Stimulated activated naive CD8-positive, alpha-beta T cell treated with anti-CD3 and anti-CD28 coated beads, Interleukin-15, amount 100 ng/mL, for 72 hours (primary cell): ENCODE measurements at places on chromosomes 12 and 14.

GRCh38 chr14:96598332-96598928, 96.2 kb downstream of the PAPOLA start:
- no peak for DNase-seq

DNA sequence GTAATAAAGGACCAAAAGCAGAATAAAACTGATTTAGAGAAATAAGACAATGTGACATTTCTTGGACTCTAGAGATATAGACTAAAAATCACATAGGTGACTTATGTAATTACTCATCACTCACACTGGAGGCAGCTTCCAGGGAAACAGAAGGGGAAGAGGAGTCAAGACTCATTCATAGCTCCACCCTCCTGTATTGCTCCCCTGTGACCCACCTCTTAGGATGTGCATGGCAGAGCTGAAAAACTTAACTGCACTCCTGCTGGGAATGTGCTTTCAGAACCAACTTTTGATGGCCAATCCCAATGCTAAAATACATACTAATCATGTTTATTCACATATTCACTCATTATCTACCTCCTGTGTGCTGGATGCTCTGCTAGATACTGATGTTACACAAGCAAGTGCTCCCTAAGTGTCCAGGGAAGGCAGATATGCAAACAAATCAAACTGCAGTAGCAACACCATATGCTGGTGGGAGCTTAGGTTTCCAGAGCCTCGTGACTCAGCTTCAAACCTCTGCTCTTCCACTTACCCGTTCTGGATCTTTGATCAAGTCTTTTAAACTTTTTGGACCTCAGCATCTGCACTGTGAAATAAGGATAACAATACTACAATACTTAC, 316.1 kb downstream of the GALC start:
- DNase-seq = no peak

DNA sequence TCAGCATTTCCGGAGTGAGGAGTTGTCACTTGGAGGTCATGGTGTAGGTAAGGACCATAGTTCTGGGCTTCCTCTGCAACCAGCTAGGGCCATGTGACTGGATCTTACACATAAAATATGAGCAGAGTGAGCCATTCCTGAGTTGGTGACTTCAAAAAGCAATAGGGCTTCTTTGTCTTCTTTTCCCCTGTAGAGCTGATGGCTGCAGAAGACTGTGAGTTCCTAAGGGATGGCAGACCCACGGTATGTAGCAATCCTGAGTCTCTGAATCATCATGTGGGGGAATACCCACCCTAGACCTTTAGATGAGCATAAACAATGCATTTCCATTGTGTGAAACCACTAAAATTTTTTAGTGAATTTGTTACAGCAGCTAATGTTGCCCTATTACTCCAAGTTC, 151.1 kb upstream of the TBX3 start:
- DNase-seq = no peak

DNA sequence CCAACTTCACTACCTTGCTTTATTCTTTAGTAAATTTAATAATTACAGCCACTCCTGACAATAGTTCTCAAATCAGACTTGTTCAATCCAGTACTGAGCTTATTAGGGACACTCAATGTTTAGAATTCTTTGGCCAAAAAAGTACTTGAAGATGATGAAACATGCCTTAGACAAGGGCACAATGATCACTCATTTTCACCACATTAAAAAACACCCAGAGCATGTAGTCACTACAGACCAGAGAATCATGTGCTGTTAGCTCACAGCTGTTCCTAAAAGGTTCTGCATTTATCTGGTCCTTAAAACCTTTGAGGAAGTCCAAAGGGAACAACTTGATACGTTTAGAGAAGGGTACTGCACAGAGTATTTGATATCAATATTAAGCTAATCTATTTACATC, 98.7 kb downstream of the INSM2 start:
- DNase-seq = no peak

- DNase-seq = no peak
These were observed 14.6 kb downstream of the PAX9 start for GRCh38 chr14:36676236-36676635.
